ENCODE measurements at places on chromosomes 7 and 10. TPM values are rescaled to one million over a fixed set of nuclear protein-coding genes. Genes with fewer than 3 reads are reported as not detected.

CHN2 gene
- total RNA-seq, result 5.0 TPM

SRRM3 gene
- 24.6 TPM for total RNA-seq

SLC39A12 gene
- not detected for total RNA-seq

HOXA2 gene
- not detected for total RNA-seq

ADAP1 gene
- 4.3 TPM for total RNA-seq

COL1A2 gene
- total RNA-seq, result 81.2 TPM

GHITM gene
- 97.6 TPM for total RNA-seq

ATG9B gene
- 3.8 TPM for total RNA-seq

AVL9 gene
- total RNA-seq, result 55.6 TPM

MUC3A gene
- 50.6 TPM for total RNA-seq

SUGCT gene
- total RNA-seq, result 7.4 TPM

IKZF1 gene
- total RNA-seq, result 1.9 TPM

HOGA1 gene
- 0.15 TPM for total RNA-seq

DHTKD1 gene
- total RNA-seq, result 66.3 TPM

HABP2 gene
- 0.09 TPM for total RNA-seq

GBX1 gene
- 0.27 TPM for total RNA-seq

PNLIPRP3 gene
- total RNA-seq, result not detected

CYP2C8 gene
- total RNA-seq, result 0.46 TPM

DKK1 gene
- 0.78 TPM for total RNA-seq

LSM5 gene
- total RNA-seq, result 89.3 TPM

AKR1C8 gene
- total RNA-seq, result not detected

PIP gene
- total RNA-seq, result not detected

CCL24 gene
- not detected for total RNA-seq

COL13A1 gene
- total RNA-seq, result 4.2 TPM

HEPACAM2 gene
- not detected for total RNA-seq

PRLHR gene
- not detected for total RNA-seq

ITPRIP gene
- total RNA-seq, result 16.8 TPM

SEMA3E gene
- total RNA-seq, result 2.5 TPM

ZNF680 gene
- 13.9 TPM for total RNA-seq

BTBD16 gene
- total RNA-seq, result not detected

CYP26C1 gene
- total RNA-seq, result 0.11 TPM

TEX36 gene
- not detected for total RNA-seq

STRIP2 gene
- total RNA-seq, result 6.5 TPM

NACAD gene
- 6.0 TPM for total RNA-seq

PNLIP gene
- total RNA-seq, result 1.9 TPM

FRA10AC1 gene
- total RNA-seq, result 15.8 TPM

HGF gene
- total RNA-seq, result 0.32 TPM

TSPAN33 gene
- total RNA-seq, result 39.8 TPM

EMX2 gene
- not detected for total RNA-seq

ITIH5 gene
- total RNA-seq, result 3.8 TPM

LAMB1 gene
- total RNA-seq, result 101 TPM

PDZD7 gene
- 1.9 TPM for total RNA-seq

ZNF3 gene
- 38.1 TPM for total RNA-seq

GFRA1 gene
- total RNA-seq, result 5.1 TPM

TWIST1 gene
- 0.37 TPM for total RNA-seq

TUBAL3 gene
- 0.15 TPM for total RNA-seq

ADRB1 gene
- total RNA-seq, result 0.35 TPM

ST8SIA6 gene
- 3.5 TPM for total RNA-seq

SPAM1 gene
- not detected for total RNA-seq

TMEM176B gene
- 1.6 TPM for total RNA-seq

Measured in WTC11 (cell line).